Prostate gland (tissue), 2 donors: ENCODE measurements at places on chromosomes 3 and 15. TPM values are rescaled to one million over a fixed set of nuclear protein-coding genes. Genes with fewer than 3 reads are reported as not detected.

DNA sequence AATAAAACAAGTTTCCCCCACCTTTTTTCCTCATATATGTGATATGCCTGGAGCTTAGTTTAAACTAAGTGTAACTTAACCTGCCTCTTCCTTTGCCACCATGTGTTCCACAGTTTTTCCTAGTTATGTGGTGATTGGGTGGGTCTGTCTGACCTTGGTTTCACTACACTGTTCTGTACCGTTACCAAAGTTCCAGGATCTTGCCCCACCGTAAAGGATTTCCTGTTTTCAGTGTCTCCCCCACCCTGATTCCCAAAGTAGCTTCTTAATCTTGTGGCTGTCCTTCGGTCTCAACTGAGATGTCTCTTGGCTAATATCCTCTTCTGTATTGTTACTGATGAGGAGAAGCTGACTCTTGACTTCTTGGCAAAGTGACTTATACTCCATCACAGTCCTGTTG is 6.4 kb upstream of the MGA start:
- H3K27ac ChIP-seq = no peak overlapping the region
- H3K4me1 ChIP-seq = no peaks in the 10 kb centered on the region
- no peak for DNase-seq
- H3K27me3 ChIP-seq = no peaks in the 10 kb centered on the region

DAZL gene
- not detected for total RNA-seq

MST1R gene
- total RNA-seq = 5.5 TPM

DNA sequence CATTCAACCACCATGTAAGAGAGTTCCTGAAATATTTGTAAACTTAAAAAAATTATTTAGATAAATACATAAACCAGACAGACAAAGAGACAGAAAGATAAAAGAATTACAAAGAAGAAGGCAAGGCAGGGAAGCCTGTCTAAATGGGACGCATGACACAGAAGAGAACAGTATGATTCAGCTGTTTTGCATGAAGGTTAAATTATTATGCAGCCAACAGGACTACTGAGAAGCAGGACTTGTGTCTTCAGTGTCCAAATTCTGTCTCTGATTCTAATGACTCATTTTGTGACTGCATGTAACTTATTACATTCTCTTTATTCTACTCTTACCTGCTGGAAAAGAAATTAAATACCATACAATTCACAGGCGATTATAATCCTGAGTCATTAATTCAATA is 340.4 kb upstream of the KCNMB2 start:
- H3K4me1 ChIP-seq = no peaks in the 10 kb centered on the region
- no peak for DNase-seq
- no peaks in the 10 kb centered on the region for H3K27me3 ChIP-seq
- H3K36me3 ChIP-seq = no peaks in the 10 kb centered on the region

TMEM266 gene
- total RNA-seq = 5.9 TPM

DNA sequence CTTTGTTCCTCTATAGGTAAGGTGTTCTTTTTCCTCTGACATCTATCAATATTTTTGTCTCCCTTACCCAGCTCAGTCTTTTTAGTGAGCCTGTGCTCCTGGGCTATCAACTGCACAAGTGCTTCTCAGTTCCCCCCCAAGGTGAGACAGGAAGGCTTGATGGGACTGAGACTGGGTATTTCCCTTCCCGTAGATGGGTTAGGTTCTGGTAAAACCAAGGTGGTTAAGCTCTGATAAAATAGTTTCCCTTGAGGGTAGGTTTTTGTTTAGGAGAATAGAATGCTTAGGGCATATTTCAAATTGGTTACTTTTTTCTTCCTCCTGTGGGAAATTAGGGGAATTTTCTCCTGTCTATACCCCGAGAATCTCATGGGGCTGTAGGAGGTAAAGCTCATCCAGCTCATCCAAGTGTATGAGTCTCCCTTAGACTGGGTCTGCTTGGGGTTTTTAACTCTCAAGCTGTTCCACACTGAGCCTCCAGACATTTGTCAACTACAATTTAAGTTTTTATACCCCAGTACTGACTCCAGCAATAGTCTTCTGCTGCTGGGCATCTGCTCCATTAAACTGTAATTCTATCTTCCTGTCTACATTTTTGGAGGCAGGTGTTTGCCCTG is 44.9 kb downstream of the OXSR1 start:
- no peak overlapping the region for H3K27ac ChIP-seq
- no peaks in the 10 kb centered on the region for H3K27me3 ChIP-seq
- no peak for DNase-seq
- no peaks in the 10 kb centered on the region for H3K36me3 ChIP-seq
- H3K4me1 ChIP-seq = no peaks in the 10 kb centered on the region

- H3K27ac ChIP-seq = no peak overlapping the region
- H3K36me3 ChIP-seq = no peaks in the 10 kb centered on the region
- H3K4me3 ChIP-seq = no peak overlapping the region
- no peaks in the 10 kb centered on the region for H3K4me1 ChIP-seq
- no peaks in the 10 kb centered on the region for H3K27me3 ChIP-seq
These were observed 459.6 kb upstream of the DPH6 start for GRCh38 chr15:36005542-36005941.

DTWD1 gene
- total RNA-seq = 21.1 TPM
